Stomach (tissue), 19 donors: ENCODE measurements at places on chromosomes 5 and 9. TPM values are rescaled to one million over a fixed set of nuclear protein-coding genes. Genes with fewer than 3 reads are reported as not detected.

GRCh38 chr9:107627781-107628180 is 138.2 kb upstream of the KLF4 start:
- no peak for DNase-seq

GRCh38 chr5:74179179-74179578 is 461.3 kb downstream of the ENC1 start:
- peak; percentile 86 for DNase-seq

DNA sequence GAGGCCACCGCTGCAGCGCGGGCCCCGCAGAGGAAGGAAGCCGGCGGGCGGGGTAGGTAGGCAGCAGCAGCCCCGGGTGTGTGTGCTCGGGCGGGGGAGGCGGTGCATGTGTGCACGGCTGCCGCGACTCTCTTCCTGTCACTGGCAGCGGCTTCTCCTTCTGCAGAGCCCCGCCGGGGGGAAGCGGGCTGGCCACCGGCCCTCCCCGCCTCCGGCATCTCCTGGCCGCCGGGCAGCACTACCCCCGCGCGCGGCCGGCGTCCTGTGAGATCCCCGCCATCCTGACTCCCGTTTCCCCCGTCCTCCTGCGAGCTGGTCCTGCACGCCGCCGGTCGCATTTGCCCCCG is 315 bp downstream of the PIK3R1 start:
- no peak for DNase-seq

- no peak for DNase-seq
Measured at GRCh38 chr9:72141484-72141883, 7.8 kb upstream of the GDA start.

DNA sequence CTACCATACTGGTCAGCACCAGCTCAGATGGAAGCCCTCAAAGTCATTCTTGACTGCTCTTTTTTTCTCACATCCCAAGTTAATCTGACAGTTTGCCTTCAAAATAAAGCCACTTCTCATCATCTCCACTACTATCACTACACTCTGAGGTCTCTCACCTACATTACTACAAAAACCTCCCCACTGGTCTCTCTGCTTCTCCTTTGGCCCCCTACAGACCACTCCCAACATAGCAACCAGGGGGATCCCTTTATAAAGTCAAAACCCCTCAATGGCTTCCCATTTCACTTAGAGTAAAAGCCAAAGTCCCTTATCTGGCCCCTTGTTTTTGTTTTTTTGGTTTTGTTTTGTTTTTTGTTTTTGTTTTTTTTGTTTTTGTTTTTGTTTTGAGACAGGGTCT is 4.6 kb downstream of the ARAP3 start:
- no peak for DNase-seq

DNA sequence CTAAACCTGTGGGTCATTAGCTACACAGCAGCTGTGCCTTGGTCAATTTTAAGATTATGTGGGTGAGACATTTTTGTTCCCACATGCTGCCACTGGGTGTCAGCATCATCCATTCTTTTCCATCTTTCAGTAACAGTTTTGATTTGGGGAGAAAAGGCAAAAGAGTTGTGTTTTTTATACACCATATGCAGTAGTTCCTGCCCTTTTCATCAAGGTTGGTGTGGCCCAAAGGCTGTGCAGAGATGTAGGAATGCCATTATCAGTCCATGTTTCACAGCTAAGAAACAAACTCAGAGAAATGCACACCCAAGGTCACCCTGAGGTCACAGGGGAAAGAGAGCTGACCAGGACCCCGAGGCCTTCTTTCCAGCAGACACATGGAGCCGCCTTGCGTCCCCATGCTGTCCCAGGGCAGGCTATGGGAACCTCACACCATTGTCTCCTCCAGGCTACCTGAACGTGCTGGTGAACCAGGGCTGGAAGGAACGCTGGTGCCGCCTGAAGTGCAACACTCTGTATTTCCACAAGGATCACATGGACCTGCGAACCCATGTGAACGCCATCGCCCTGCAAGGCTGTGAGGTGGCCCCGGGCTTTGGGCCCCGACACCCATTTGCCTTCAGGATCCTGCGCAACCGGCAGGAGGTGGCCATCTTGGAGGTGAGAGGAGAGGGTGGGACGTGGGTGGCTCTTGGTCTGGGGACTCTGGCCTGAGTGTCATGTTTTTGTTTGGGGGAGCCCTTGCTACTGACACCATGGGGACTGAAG is 27.8 kb upstream of the GRPEL2 start:
- peak; percentile 80 for DNase-seq

DNA sequence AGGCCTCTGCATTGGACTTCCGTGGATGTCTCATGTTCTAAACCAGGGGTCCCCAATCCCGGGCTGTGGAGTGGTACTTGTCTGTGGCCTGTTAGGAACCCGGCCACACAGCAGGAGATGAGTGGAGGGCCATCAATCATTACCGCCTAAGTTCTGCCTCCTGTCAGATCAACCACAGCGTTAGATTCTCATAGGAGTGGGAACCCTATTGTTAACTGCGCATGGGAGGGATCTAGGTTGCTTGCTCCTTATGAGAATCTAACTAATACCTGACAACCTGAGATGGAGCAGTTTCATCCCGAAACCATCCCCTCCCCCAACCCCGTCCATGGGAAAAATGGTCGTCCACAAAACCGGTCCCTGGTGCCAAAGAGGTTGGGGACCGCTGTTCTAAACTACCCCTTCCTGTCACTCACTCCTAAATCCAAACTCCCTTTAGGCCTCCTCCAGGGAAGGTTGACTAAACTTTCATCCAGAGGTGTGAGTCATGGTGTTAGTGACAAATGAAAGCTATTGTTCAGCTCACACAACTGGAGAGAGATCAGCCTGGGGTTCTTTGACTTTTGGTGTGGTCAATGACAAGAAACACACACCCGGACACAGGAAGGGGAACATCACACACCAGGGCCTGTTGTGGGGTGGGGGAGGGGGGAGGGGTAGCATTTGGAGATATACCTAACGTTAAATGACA is 9.5 kb downstream of the KCNV2 start:
- DNase-seq = no peak

DNA sequence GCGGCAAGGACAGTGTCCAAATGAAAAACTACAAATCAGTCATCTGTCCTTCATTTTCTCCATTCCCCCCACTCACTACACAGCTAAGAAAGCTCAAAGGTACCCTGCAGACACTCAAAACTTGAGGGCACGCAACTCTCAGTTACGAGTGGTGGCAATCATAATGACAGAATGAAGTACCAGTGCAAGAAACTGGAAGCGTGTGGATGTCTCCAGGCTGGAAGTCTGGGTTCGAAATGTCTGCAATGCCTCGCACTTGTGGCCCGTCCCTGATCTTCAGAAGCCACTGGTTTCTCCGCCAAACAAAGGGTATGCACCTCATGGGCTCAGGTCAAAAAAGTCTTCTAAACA is 597 bp upstream of the CENPH start:
- no peak for DNase-seq

GRCh38 chr9:129405089-129405826 is 215.6 kb downstream of the C9orf50 start:
- peak; percentile 78 for DNase-seq

The B4GALT1 gene
- 31.4 TPM for polyA plus RNA-seq

The ARSI gene
- polyA plus RNA-seq = 0.81 TPM

The STING1 gene
- 23.7 TPM for polyA plus RNA-seq

The ENTPD8 gene
- 16.2 TPM for polyA plus RNA-seq

The MEGF10 gene
- not detected for polyA plus RNA-seq
